ENCODE measurements at places on chromosomes 7 and 10.

DNA sequence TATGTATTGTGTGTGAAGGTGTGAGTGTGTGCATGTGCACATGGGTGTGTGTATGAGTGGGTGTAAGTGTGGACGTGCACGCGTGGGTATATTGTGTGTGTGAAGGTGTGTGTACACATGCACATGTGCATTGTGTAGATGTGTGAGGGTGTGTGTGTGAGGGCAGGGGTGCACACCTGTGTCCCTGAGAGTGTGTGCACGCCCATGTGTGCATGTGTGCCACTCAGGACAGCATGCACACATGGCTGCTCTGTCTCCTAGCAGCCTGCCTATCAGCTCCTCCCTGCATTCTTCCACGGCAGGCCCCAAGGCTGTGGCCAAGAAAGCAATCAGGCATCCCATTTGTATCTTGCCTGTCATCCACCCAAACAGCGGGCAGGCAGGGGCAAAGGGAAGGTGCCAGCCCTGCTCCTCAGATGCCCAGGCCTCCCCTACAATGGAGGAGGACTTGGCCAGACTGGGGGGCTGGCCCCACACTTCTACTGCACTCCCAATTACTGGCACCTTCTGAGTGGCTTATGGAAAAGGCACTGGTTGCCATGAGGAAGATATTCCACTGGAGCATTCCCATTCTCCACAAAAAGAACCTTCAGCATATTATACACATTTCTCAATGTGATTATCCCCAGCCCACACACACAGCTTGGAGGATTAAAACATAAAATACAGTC is 380.4 kb upstream of the ZMIZ1 start:
- DNase-seq, result no peak

GRCh38 chr10:70493660-70494234 is 15.2 kb downstream of the PALD1 start:
- DNase-seq, result no peak

- no peak for DNase-seq
Measured at GRCh38 chr10:130956251-130956650, 355.3 kb downstream of the TCERG1L start.

DNA sequence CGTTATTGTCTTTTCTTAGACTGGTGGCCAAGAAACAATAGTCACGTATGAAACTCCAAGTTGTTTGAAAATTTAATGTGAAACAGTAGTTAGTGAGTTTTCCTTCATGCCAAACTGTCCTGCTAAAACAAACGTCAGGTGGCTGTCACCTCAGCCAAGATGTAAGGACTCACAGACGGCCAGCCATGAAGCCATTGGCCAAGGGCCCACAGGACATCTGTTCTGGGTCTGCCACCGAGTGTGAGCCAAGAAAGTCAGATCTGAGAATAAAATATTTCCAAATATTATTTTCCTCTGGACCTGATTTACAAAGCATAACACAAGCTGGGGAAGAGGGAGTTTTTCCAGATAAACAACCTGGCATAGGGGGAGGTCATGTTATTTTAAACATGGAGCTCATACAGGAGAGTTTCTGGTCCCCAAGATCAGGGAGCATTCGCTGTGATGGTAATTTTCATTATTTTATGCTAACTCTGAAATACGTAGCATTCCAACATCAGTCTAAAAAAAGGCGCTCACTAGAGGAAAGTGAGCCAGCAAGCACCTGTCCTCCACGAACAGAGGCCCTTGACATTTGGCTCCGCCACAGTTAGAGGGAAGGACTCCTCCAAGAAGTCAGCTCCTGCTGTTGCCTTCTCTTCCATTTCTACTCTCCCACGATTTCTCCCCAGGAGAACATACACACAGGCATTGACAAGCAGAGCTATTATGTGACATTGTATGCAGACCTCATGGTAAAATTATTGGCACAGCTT is 38.9 kb upstream of the LANCL2 start:
- no peak for DNase-seq

- no peak for DNase-seq
Measured at GRCh38 chr10:79094412-79095175, 25.8 kb downstream of the ZMIZ1 start.

GRCh38 chr7:107874605-107875446 is 16.2 kb upstream of the DLD start:
- no peak for DNase-seq

DNA sequence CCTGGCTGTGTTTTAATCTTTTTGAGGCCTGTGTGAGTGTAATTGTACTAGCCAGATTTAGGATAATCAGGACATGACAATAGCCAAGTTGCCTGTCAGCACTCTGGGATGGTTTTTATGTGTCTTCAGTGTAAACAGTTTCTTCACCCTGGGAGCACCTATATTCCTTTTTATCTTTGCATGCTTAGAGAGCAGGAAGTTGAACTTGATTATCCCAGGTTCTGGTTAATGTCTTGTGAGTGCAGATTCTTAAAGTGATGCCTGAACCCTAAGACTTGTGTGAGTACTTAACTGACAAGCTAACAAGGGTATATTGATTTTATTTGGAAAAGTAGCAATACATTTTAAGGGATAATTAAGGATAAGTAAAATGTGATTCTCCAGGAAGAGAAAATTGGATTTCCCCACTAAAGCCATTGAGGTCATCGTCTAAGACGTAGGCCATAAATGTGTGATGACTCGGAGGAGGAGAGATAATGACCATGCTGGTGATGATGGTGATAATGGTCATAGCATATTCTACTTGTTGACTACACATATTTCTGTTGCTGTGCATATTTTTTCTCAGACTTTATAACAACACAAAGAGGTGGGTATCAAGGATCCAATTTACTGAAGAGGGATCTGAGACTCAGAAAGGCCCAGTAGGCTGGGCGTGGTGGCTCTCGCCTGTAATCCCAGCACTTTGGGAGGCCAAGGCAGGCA is 234.7 kb downstream of the CAMK1D start:
- no peak for DNase-seq

- DNase-seq, result no peak
Measured at GRCh38 chr10:89553064-89553734, 17.8 kb upstream of the SLC16A12 start.
